ENCODE measurements at places on chromosomes 16 and 17.

- no peak for DNase-seq
Measured at GRCh38 chr17:38585056-38585917, 20.5 kb downstream of the SRCIN1 start.

- peak; percentile 33 for DNase-seq
Measured at GRCh38 chr17:74325743-74326379, at the start of gene KIF19. Gene KIF19 (plus strand): TSS chr17:74326226. CDS start chr17:74326350, 124 bp downstream.

GRCh38 chr17:1474402-1475189 lies 17.9 kb downstream of the MYO1C start:
- DNase-seq, result no peak

GRCh38 chr17:47192554-47192953 lies 3.5 kb upstream of the CDC27 start:
- no peak for DNase-seq

All from activated CD4-positive, alpha-beta T cell treated with anti-CD3 and anti-CD28 coated beads, Interleukin-2, amount 50 U/mL, for 4 hours (primary cell).